ENCODE measurements at places on chromosomes 16 and 17.

DNA sequence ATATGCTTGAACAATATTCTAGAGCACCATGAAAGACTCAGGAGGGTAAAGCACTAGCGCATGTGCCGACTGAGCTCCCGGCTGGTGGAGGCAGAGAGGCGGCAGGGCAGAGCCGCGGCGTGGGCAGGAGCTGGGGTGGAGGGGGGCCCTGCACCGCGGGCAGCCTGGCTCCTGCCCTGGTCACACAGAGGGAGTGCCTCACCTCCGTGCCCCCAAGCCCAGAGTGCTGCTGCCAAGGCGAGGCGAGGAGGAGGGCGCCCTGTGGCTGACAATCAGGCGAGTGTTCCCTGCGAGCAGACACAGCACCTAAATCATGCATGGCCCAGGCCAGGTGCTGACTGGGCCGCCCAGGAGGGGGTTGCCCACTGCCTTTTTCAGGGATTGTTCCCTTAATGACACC, 105.8 kb upstream of the TNRC6C start:
- DNase-seq, result no peak

GRCh38 chr16:47886631-47887415, 269.0 kb downstream of the ABCC12 start:
- no peak for DNase-seq

- DNase-seq, result no peak
Observed at GRCh38 chr17:2983255-2983654, 80.2 kb downstream of the OR1D5 start.

DNA sequence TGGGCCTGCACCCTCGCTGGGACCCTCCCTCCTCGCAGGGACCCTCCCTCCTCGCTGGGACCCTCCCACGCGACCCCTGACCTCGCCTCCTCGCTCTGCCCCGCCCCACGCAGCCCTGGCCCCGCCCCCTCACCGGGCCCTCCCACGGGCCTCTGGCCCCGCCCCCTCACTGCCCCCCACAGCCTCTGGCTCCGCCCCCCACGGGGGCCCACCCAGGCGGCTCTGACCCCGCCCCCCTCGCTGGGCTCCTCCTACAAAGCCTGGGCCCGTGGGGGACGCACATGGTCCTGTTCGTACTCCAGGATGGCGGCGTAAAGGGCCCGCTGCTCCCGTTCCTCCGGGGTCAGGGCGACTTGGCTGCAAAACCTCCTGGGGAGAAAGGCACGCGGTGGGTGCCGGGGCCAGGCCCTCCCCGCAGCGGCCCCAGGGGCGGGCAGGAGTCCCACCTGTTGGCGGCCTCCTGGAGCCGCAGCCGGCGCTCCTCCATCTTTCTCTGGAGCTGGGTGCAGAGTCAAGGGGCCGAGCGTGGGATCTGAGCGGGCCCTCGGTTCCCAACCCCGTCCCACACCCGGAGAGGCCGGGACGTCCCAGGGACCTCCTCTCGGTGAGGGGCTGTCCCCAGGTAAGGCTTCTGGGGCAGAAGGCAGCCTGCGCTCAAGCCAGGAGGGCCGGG, 9.0 kb downstream of the VPS9D1 start:
- DNase-seq, result peak; percentile 56

GRCh38 chr16:77169650-77170236, 21.2 kb upstream of the MON1B start:
- DNase-seq, result no peak

DNA sequence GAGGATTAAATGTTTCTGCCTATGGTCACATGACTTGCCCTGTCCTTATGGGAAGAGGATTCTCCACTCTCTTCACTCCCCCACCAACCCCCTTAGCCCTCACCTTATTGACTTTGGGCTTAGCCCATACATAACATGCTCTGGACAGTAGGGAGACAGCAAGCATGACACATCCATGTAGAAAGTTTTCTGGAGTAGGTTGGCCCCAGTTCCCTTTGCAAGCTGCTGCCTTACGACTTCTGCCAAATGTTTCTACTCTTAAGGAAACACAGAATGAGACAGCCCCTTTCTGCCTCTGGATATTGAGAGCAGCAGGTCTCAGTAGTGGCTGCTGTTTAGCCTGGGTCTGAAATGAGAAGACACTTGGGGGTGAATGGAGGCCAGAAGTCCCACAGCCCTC, 282.2 kb downstream of the MAP2K6 start:
- no peak for DNase-seq

GRCh38 chr17:19285213-19285900, 48.2 kb downstream of the EPN2 start:
- no peak for DNase-seq

- no peak for DNase-seq
Observed at GRCh38 chr16:56812884-56813283, 52.1 kb upstream of the SLC12A3 start.

- DNase-seq, result no peak
Observed at GRCh38 chr16:87704754-87705353, 60.9 kb downstream of the KLHDC4 start.

- no peak for DNase-seq
Observed at GRCh38 chr16:47309581-47310312, 151.1 kb downstream of the ITFG1 start.

- DNase-seq, result no peak
Observed at GRCh38 chr17:33460781-33461450, 167.8 kb upstream of the ASIC2 start.

GRCh38 chr16:31502981-31503380, 5.2 kb downstream of the RUSF1 start:
- no peak for DNase-seq

- peak; percentile 46 for DNase-seq
Observed at GRCh38 chr16:31487720-31488467, 5.0 kb downstream of the SLC5A2 start.

- DNase-seq, result peak; percentile 16
Observed at GRCh38 chr17:82917699-82918345, 78.0 kb upstream of the ZNF750 start.

DNA sequence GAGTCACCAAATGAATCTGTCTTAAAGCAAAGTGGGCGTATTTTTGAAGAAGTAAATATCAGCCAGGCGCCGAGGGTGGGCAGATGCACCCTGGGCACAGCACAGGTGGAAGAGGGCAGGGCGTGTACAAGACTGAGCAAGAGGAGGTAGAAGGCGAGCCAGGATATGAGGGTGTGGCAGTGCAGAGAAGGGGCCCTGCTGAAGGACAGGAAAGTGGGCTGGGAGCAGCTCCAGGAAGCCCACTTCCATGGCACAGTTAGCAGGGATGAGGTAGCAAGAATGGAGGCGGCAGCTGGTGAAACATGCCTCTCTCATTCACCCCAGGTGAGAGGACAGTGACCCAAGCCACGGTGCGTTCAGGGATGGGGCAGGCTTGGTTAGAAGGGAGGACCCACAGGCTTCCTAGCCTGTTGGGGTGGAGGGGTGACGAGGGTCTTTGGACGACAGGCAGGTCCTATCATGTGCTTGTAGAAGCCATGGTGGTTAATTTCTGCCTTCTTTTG, 149.3 kb downstream of the CLEC16A start:
- DNase-seq, result no peak

DNA sequence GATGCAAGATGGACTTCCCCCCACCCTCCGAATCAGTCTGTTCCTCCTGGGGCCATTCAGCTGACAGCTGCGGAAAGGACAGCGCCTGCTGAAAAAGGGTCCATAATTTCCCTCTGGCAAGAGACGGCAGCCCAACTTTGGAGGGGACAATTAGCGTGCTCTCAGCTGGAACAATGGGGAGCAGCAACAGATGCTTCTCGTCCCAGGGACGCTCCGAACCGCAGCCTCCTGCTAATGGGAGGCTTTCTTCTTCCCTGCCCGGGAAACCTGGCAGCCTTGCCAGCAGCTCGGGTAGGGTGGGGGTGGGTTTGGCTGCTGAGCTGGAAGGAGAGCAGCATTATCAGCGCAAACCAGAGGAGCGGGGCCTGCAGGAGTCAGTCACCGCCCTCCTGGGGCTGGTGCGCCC, 500.0 kb upstream of the SALL1 start:
- DNase-seq, result no peak

GRCh38 chr17:73230088-73230487, 31.6 kb downstream of the CPSF4L start:
- no peak for DNase-seq

DNA sequence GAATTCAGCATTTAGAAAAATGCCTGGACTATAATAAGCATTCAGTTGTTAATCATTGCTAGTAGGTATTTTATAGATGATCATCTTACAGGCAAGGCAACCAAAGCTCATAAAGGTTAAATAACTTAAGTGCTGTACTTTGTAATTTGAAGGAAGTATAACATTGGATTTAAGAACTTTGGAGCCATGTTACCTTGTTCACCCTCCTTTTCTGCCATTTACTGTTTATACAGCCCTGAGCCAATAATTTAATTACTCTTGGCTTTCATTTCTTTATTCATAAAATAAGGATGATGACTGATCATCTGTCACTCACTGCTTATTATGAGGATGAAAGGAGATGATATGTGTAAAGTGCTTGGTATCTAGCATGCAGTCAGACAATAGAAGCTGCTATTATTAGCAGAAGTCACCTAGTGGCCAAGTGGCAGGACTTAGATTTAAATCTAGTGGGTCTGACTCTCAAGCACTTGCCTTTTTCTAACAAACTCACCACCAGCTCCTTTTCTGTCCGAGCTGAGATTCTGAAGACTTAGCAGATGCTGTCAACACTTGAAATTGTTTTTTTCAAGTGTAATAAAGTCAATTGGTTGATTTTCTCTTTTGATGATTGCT, 18.3 kb upstream of the DDX52 start:
- DNase-seq, result no peak

- DNase-seq, result no peak
Observed at GRCh38 chr17:77916703-77917481, 41.6 kb upstream of the TNRC6C start.

GRCh38 chr16:11328172-11329070, 16.8 kb upstream of the RMI2 start:
- no peak for DNase-seq

DNA sequence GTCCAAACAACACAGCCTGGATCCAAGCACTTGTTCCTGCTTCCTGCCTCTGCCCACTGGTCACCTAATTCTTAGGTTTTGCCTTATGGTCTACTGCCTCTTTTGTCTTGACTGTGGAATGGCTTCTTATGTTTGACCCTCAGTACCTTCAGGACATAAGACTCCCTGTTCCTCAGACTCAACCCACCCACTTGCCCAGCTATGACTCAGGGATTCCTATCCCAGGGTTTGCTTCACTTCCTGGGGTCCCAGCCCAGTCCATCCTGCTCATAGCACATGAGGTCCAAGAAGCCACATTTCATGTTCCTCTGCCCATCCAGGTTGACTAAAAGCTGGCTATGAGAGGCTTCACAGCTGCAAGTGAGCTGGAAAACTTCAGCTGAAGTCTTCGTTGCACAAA, 320.9 kb upstream of the CDH5 start:
- DNase-seq, result no peak

DNA sequence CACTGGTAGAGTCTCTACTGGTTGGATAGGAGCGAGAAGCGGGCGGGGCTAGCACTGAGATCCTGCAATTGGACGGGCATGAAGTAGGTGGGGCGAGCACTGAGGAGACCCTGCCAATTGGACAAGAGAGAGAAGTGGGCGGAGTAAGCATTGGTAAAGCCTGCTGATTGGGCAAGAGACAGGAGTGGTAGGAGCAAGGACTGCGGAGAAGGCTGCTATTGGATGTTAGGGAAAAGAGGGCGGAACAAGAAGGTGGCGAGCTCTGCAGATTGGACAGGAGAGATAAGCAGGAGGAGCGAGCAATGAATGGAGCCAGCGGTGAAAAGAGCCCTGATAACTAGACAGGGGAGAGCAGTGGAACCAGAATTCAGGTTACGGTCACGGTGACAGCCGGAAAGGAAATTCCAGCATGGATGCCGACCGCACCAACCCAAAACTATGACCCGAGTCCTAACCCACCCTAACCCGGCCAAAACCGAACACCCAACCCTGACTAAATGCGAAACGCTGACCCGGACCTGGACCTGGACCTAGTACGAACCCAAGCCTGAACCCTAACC, 4.8 kb downstream of the SCGB1C2 start:
- DNase-seq, result no peak

GRCh38 chr16:2806286-2806685, 8.0 kb downstream of the PRSS41 start:
- DNase-seq, result no peak

Data from stimulated activated CD8-positive, alpha-beta memory T cell treated with anti-CD3 and anti-CD28 coated beads, Interleukin-2, amount 100 ng/mL, for 1 hour (primary cell).